Activated CD4-positive, alpha-beta T cell treated with anti-CD3 and anti-CD28 coated beads, Interleukin-2, amount 50 U/mL, for 24 hours (primary cell): ENCODE measurements at places on chromosomes 4 and X.

DNA sequence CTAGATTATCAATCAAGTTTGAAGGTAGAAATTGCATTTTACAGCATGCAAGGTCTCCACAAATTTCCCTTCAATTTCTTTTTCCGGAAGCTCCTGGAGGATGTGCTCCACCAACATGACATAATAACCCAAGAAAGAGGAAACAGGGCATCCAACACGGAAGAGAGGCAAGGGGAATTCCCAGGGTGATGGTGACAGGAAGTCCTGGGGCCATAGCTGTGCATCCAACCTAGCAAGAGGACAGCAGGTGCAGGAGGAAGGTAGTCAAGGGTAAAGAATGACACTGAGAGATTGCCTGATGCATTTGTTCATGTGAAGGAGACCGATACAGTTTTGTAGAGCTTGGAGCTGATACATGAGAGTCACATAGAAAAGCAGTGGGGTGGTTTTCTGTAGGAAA lies 115.7 kb upstream of the LSM6 start:
- no peak for DNase-seq

DNA sequence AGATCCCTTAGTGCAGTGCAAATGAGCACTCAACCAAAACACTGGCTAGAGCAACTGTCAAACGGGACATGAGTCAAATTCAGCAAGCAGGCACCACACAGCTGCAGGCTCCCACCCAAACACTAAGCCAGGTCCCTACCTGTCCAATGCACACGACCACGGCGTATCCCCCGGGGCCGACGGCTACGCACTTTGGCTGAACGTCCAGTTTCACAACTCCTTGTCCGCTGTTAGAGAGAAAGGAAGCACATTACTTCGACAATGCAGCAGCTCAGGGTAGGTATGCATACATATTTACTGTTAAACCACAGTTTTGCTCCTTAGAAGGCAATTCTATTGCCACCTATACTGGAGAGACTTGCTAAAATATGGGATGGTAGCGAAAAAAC lies 35.4 kb downstream of the WDR1 start:
- no peak for DNase-seq

GRCh38 chr4:168572002-168572401 lies 75.2 kb downstream of the PALLD start:
- no peak for DNase-seq

DNA sequence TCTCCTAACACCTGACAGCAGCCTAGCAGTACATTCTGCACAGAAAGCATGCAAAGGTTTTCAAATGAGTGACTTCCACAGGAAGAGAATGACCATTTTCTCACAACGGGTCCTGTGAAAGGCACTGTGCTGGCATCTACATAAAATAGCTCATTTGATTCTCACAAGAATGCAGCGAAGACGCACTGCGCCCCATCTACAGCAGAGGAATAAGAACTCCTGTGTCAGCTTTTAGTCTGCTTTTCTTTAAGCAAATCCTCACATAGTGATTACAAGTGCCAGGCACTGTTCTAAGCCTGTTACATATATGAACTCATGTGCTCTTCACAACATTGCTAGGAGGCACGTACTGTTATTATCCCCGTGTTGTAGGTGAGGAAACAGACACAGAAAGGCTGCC lies 62.5 kb downstream of the AFAP1 start:
- no peak for DNase-seq

- no peak for DNase-seq
Observed at GRCh38 chr4:176753049-176753448, 39.7 kb downstream of the VEGFC start.
